ENCODE measurements at places on chromosomes 2 and 18.

DNA sequence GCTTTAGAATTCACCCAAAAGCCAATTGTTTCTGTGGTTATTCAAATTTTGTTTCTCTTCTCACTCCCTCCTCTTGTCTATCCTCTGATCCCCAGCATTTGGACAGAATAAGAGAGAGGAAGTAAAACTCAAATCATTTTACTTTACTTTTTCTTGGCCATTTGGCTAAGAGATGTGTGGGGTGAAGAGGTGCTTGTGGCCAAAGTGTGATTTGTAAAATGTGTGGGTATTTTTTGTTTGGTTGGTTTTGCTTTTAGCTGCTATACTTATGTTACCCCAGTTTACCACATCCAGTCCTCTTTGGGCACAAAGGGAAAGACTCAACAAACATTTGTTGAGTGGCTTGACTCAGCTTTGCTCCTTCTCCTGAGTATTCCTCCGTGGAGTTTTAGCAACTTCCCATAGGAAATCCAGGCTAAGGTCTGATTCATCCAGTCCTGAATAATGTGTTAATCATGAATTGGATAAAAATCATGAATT lies 109.1 kb upstream of the CYP1B1 start:
- DNase-seq = no peak

DNA sequence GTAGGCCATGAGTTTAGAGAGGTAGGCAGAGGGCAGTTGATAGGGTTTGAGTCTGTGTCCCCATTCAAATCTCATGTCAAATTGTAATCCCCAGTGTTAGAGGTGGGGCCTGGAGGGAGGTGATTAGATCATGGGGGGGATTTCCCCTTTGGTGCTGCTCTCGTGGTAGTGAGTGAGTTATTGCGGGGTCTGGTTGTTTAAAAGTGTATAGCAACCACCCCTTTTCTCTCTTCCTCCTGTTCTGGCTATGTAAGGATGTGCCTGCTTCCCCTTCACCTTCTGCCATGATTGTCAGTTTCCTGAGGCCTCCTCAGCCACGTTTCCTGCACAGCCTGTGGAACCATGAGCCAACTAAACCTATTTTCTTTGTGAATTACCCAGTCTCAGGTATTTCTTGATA lies 25.5 kb downstream of the MARCHF4 start:
- no peak for DNase-seq

- DNase-seq = no peak
Observed at GRCh38 chr2:140747090-140747489, 1383.7 kb downstream of the LRP1B start.

GRCh38 chr2:218396688-218397462 lies 2.8 kb upstream of the CTDSP1 start:
- DNase-seq = peak; percentile 71

DNA sequence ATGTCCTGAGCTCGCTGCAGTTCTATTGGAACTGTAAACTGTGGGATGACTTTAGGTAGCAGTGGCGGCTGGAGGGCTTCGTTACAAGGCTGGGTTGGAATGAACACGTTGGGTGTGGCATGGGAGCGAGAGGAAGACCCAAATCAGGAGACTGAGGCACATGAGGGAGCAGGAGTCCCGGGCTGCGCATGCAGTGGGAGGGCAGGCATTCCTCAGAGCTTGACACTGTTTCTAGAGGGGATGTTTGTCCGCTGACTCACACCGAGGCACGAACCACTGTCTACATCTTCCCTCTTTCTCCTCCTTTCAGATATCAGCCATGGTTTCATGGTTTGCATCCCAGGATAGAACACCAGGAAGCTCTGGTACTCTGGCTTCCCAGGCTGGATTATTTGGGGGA lies 40.6 kb upstream of the LAMA1 start:
- DNase-seq = no peak

DNA sequence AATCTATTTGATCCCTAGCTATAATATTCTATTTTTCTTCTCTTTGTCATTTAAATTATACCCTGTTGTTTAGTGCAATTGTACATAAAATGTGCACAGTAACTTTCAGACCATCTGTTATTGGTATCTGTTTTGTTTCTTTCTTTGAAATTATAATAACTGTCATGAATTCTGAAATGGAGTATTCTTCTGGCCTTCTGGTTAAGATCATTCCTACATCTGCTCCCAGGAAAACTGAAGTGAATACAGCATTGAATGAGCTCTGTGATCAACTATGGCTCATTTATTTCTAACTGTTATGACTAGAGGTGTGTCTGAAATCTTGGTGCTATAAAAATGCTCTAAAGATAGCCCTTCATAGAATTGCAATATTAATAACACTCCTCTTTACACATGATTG lies 788.4 kb upstream of the TMEFF2 start:
- no peak for DNase-seq

GRCh38 chr2:3282056-3282998 lies 95.3 kb downstream of the EIPR1 start:
- DNase-seq = no peak

DNA sequence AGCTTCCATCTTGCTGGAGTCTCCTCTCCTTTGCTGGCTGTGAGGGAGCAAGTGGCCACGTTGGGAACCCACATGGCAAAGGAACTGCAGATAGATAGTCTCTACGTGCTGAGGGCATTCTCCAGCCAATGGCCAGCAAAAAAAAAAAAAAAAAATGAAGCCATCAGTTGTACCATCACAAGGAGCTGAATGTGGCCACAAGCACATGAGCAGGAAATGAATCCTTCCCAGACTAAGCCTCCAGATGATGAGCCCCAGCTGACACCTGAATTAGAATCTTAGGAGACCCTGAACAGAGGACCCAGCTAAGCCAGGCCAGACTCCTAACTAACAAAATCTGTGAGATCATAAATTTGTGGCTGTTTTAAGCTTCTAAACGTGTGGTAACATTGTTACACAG lies 57.9 kb downstream of the SPIRE1 start:
- DNase-seq = no peak

- no peak for DNase-seq
Observed at GRCh38 chr2:166170356-166170755, 42.5 kb upstream of the SCN1A start.

DNA sequence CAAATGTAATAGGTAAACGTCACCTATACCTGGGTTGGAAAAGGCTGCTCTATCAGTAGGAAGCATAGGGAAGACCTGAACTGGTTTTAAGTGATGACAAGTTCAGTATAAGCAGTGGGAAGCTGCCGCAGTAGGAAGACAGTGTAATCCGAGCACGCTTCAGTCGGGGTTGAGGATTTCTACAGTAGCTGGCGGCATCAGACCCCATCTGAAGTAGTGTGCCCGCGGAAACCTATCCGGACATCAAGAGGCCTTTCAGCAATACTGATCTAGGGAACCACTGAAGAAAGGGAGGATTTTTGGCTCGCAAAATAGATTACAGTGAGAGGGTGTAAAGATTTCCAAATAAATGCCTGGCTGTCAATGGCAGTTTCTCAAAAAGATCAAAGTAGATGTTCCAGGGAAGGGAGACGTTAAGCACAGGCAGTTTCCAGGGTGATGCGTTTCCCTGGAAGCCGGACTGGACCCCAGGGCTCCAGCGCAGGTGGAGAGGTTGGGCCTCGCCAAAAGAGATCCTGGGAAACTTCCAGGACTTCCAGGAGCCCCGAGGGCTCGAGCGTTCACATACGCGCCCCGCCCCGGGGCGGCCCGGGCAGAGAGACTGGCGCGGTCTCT lies 5.3 kb downstream of the LOXL3 start:
- no peak for DNase-seq

GRCh38 chr2:121239969-121240368 lies 45.0 kb downstream of the TFCP2L1 start:
- no peak for DNase-seq

GRCh38 chr2:212882626-212883025 lies 268.8 kb downstream of the IKZF2 start:
- no peak for DNase-seq

- DNase-seq = no peak
Observed at GRCh38 chr2:53880756-53881155, 21.0 kb upstream of the GPR75 start.

DNA sequence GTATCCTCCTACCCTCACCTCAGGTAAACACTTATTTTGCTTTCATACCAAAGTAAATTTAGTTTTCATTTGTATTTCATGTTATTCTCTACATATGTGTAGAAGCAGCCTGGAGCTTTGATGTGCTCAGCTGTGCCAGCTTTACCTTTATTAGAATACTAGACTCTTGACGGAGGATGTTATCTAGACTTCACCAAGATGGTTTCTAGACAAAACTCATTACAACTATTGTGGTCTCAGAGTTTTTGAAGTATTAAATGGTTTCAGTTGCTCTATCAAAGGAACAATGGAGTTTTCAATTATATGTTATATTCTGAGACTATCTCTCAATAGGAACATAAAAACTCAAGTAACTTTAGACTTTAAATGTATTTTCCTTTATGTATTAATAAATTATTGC lies 5.0 kb upstream of the IL18RAP start:
- no peak for DNase-seq

- no peak for DNase-seq
Observed at GRCh38 chr2:192148241-192148619, 46.5 kb downstream of the TMEFF2 start.

DNA sequence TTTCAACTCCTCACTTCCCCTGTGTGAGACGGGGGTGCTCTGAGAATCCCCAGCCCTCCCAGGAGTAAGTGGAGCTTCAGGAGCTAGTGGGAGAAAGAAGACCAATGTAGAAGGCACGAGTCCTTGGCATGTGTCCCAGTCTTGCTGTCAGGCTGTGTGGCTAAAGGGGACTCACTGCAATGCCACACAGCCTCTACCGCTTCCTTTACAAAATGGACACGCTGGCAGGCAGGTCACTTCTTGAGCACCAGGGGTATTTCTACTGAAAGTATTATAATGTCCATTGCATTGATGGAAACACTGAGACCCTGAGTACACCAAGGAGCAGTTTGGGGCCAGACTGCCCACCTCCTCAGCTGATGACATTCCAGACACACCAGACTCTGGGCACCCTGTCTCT lies 35.8 kb upstream of the MARCO start:
- DNase-seq = no peak

DNA sequence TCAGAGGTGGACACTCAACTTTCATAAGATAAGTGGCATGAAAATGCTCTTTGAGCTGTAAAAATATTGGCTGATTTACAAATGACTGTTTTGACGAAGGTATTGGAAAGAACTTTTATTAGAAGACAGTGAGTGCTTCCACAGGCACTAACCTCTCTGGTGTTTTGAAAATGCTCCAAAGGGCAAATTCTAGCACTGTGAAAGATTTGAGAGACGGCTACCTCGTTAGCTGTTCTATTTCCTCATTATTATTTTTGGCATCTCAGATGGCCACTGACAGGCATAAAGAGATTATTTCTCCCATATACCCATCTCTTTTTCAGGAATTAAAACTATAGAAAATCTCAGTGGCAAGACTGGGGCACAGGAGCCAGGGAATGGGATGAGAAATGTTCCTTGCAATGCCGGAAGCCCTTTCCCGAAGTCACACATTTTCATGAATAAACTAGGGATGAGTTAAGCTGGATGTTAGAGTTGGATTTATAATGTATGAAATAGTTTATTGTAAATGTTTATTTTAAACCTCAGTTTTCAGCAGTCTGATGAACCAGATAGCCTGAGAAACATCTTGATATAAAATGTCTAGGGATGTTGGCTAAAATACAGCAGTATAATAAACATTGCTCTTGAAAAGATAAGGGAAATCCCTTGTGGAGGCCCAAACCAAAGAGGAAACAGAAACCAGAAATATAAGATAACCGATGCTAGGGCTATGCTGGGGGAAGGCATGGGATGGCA lies 175.7 kb downstream of the ASB1 start:
- no peak for DNase-seq

GRCh38 chr2:158580760-158581159 lies 124.0 kb downstream of the PKP4 start:
- DNase-seq = no peak

GRCh38 chr18:75538727-75539126 lies 111.2 kb upstream of the SMIM21 start:
- DNase-seq = no peak

DNA sequence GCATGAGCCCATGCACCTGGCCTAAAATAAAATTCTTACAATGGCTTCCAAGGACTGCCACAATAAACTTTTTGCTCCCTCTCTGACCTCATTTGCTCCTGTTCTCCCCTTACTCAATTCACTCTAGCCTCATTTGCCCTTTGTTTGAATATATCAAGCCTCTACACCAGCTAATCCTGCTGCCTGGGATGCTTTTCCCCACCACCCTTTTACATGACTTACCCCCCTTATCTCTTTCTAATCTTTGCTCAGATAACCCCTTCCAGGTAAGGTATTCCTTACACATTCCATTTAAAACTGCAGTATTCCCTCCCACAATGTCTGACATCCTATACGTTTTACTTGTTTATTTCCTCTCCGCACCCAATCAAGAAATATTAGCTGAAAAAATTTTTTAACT lies 22.7 kb downstream of the IMMT start:
- no peak for DNase-seq

GRCh38 chr2:69642709-69643601 lies 584 bp downstream of the AAK1 start:
- peak; percentile 59 for DNase-seq

- DNase-seq = no peak
Observed at GRCh38 chr2:67283641-67284040, 113.5 kb upstream of the ETAA1 start.

GRCh38 chr2:221346411-221346810 lies 225.7 kb downstream of the EPHA4 start:
- no peak for DNase-seq

DNA sequence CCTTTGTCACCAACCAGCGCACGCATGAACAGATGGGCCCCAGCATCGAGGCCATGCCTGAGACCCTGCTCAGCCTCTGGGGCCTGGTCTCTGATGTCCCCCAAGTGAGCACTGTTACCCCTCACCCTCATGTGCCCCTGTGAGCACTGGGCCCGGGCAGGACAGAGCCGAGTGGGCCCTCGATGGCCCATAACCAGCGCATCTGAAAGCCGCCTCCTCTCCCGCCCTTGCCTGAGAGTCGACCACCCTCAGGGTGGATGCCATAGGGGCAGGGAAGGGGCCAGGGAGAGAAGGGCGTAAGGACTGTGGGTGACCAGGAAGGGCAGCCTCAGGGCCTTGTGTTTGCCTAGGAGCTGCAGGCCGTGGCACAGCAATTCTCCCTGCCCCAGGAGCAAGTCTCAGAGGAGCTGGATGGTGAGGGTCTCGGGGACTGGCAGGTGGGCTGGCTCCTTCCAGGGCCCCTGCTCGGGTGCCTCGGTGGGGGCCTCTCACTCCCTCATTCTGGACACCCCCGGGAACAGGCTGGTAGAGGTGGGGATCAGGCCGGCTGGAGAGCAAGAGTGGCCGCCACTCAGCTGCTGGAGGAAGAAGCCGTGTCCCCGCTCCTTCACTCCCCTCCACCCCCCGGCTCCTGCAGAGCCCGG lies 2.1 kb downstream of the PROM2 start:
- DNase-seq = no peak

DNA sequence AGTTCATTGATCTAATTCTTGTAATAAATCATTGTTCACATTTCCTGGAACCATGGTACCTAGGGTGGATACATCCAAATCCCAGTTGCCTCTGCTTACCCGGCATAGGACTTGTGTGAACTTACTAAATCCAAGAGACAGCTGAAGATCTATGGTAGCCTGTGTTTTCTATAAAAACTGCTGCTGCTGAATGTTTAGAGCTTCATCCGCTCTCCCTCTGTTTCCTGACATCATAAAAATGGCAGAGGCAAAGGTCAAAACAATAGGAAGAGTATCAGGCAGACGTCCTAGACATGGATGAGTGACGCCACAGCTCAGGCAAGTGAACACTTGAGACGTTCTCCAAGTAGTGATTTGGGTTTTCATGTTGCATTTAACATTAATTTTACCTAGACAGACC lies 258.3 kb downstream of the ALPK2 start:
- DNase-seq = no peak

- no peak for DNase-seq
Observed at GRCh38 chr2:142241016-142241415, 110.2 kb upstream of the LRP1B start.

GRCh38 chr2:172098650-172099471 lies 3.8 kb downstream of the DLX2 start:
- no peak for DNase-seq
